KBM-7 (cell line): ENCODE measurements at places on chromosomes 11 and 22.
A peak's percentile ranks its signal among the peaks of the same experiment; 100 is the strongest.

DNA sequence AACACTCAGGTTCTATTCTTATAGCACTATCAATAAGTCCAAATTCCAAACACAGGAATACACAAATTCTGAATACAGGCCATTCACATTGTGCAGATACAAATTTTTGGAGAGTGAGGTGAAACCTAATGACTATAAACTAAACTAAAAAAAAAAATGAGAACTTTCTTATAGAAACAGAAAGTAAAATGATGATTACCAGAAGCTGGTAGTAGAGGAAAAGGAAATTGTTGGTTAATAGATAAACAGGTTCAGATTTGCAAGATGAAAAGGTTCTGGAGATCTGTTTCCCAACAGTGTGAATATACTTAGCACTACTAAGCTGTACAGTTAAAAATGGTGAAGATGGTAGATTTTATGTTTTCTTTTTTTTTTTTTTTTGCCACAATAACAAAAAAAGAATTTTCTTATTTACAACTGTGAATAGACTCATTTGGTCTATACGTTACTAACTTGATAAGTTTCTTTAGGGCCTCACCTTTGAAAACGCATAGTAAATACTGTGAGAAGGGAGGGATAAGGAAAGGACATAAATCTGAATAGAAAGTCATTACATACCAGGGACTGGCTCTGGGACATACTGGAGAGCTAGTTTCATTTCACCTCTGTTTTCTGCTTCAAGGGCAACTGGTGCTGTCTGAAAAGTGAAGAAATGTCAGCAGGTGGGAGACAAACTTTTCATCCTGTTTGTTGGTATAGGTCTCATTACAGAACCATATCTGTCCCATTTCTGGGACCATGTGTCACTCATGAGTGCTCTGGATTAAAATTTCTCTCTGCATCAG, 14.2 kb upstream of the CCDC89 start:
- no peak for DNase-seq

GRCh38 chr22:26665813-26666231, 8.4 kb downstream of the MIAT start:
- DNase-seq: no peak

- DNase-seq: no peak
Observed at GRCh38 chr22:46577368-46578249, 40.2 kb upstream of the CELSR1 start.

DNA sequence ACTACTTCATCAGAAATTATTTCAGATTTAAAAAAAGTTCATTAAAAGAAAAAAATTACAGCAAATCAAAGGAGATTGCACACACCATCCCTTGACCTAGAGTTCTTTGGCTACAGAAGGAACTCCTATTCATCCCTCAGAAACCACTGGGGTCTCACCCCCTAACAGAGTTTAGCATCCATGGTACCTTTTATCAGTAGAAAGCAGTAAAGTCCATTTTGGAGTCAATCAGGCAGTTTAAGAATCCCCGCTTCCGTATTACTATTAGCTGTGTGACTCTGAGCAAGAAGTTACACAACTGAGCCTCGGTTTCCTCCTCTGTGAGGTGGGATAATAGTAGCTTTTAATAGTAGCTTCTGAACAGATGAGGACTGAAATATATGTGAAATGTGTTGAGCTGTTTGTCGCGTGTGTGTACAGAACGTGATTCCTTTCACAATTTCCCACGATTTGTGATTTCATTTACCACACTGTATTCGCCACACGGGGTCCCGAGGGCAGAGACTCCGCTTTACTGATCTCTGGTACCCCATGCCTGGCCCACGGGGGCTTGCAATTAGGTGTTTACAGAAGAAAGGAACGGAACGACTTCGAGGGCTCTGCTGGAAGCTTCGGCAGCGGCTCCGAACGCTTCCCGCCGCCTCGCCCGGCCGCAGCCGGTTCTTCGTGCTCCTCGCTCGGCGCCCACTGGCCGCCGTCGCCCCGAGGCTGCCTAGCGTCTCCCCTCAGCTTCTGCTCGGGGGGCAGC, 72.5 kb upstream of the ZBED5 start:
- peak; percentile 54 for DNase-seq

- no peak for DNase-seq
Observed at GRCh38 chr11:60710482-60710881, 11.1 kb downstream of the MS4A8 start.

DNA sequence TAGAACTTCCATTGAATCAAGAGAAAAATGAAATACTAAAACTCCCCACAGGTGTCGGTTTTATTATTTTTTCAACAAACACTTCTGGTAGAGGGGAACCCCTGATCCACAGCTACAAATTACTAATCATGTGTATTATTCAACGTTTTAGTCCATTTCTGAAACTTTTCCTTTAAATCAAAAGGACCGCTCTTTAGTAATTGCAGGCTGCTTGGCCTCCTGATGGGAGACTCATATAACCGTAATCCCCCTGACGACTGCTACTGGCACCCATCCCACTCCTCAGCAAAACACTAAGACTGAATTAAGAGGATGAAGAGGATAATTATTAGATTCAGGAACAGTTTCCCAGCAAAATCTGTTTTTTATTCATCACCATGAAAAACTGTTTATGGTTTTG, 46.4 kb downstream of the PAX6 start:
- no peak for DNase-seq

- no peak for DNase-seq
Observed at GRCh38 chr22:21030621-21031544, 1.5 kb downstream of the SLC7A4 start.

DNA sequence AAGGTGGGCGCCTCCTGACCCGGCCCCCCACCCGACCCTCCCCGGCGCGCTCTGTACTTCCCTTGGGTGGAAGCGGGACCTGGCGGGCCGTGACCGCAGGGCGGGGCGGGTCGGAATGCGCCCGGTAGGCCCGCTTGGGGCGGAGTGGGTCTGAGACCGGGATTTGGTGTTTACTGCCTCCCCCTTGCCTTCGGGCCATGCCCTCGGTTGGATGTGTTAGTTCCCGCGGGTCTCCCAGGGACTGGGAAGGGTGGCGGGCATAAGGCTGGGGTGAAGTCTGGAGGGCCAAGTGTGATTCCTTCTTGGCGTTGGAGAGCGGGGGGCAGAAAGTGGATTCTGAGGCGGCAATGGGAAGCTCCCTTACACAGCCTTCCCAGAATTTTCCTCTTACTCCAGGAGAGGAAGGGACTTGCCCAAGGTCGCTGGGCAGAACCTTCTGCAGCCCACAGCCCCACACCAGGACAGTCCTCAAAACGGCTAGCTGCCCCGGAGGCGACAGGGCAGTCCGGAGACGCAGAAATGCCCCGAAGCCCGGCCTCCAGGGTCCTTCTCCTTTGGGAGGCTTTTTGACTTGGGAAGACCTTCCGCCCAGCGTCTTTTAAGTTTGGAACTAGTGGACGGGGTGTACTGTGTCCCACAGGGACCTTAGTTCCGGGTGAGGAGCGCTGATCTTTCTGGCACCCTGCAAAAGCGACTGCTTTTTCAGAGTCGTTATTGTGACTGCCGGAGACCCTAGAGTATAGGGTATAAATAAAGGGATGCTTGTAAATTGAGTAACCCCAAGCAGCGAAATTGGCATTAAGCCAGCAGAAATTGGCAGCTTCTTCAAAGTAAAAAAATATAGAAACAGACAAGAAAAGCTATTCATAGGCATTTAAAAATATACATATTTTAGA, 647 bp downstream of the SWAP70 start:
- peak; percentile 71 for DNase-seq

GRCh38 chr11:126647735-126648134, 292.2 kb downstream of the ST3GAL4 start:
- no peak for DNase-seq

DNA sequence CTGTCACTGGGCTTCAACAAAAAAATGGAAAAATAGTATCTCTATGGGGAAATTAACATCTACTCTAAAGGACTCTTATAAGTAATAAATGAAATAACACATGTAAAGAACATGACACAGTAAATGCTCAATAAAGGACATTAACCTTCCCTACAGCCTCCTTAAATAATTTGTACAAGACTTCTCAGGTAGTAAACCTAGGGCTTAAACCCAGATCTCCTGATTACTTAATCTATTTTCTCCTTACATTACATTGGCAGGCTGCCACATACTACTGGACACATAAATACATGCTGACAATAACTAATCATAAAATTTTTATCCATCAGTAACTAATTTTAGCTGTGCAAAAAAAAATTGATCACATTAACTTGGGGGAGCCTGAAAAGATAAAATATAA, 4.9 kb downstream of the AMBRA1 start:
- no peak for DNase-seq

- no peak for DNase-seq
Observed at GRCh38 chr11:59727426-59727825, 13.8 kb upstream of the OR10V1 start.

- no peak for DNase-seq
Observed at GRCh38 chr11:7579361-7579791, 65.6 kb downstream of the PPFIBP2 start.

DNA sequence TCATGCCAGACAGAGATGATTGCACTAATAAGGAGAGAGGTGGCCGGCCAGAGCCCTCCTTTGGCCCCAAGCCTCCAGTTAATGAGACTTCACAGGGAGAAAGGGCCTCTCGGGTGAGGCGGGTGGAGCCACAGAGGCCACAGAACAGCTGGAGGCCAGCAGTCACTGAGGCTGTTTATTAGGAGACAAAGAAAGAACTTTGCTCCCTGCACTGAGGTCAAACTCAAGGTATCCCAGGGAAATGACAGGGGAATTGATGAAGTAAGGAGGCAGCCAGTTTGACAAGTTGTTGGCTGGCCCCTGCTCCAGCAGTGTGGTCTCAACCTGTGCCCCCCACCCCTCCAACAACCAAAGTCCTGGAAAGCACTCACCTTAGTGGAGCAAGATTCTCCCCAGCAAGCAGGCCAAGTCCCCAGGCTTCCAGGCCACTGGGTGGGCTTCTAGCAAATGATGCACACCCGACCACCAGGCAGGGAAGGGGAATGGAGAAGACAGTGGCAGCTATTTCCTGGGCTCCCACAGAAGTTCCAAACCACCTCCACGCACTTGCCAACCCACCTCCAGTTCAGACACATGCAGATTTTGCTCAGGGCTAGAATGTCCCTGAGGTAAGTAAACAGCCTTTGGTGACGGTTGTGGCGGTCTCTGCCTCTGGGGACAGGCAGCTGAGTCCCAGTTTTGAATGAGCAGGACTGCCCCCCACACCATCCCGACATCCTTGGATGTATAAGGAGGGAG, 53.2 kb downstream of the RPUSD4 start:
- DNase-seq: no peak

DNA sequence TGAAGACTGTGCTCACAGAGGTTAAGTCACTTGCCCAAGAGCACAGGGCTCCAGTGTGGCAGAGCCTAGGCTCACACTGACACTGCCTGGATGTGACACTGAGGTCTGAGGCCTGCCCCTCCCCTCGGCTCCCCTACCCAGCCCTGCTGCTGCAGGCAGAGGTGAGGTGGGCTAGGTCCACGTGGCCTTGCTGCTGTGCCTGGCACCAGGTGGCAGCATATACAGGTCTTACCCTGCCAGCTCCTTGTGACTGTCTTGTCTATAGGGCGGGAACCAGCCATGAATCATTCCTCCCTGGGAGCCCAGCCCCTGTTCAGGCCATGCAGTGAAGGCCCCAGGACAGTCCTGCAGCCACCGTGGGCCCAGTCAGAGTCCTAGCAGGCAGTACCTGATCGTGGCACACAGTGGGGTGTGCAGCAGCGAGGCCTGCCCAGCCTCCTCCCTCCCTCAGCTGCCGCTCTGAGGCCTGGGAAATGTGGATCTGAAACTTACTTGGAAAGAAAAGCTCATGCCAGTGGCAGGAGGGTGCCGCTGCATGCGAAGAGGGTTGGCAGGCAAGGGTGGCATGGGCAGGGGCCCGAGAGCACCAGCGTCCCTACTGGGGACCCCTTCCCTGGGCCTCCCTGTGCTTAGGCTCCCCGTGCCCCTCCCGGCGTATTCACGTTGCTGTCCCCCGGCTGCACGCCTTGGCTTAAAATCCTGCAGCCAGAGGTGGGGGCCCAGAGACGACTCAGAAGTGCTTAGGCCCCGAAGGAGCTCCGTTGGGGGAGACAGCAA, 1.2 kb upstream of the CERK start:
- DNase-seq: peak; percentile 58

- no peak for DNase-seq
Observed at GRCh38 chr22:25282346-25282670, 62.9 kb downstream of the CRYBB2 start.

DNA sequence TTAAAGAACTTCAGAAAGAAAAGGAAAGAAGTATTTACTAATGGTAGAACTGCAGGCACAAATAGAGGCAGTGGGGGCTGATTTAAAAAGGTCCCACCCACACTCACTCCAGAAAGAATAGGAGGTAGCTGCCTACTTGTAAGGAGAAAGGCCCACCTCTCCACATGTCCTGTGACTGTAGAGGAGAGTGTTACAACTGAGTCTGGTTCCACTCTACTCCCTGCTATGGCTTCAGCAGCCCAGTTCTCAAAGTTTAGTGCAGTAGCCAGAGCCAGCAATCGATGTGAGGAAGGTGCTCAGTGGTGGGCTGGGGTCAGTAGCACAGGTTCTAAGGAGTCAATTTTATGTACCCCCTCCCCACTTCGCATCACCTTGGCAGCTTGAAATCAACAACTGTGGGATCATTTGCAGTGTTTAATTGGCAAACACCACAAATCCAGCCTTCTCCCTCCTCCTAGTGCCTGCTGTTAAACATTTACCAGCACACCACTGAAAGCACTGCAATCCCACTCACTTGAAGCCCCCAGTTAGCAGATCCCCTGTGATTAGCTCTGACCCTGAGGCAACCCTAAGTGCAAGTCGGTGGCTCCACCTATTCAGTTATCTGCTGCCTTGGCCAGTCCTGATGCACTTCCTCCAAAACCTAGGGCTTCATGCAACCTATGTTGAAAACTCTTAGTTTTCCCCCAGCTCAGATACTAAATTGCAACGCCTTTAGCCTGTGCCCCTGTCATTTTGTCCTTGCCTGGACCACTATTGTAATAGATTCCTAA, 146.6 kb downstream of the BBOX1 start:
- no peak for DNase-seq
